Activated T-cell treated with anti-CD3 and anti-CD28 coated beads, Interleukin-2, amount 50 U/mL, for 72 hours (primary cell): ENCODE measurements at places on chromosomes 11 and 22.
A peak's percentile ranks its signal among the peaks of the same experiment; 100 is the strongest.

DNA sequence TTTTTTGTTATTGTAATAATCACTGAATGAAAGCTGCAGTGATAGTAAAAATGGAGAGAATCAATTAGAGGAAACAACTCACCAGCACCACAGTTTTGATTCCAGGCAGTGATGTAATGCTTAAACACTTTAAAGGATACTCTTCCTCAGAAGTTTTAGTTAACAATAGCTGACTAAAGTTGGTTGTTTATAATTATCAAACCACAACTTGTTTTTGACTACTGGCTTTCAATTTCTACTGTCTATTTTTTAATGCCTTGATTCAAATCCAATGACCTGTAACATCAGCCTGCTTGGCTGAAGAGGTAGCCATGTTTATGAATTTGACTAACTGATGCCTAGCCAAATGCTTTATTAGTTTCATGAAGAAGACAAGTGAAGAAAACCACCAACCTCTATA lies 18.2 kb upstream of the CASP12 start:
- DNase-seq, result no peak

DNA sequence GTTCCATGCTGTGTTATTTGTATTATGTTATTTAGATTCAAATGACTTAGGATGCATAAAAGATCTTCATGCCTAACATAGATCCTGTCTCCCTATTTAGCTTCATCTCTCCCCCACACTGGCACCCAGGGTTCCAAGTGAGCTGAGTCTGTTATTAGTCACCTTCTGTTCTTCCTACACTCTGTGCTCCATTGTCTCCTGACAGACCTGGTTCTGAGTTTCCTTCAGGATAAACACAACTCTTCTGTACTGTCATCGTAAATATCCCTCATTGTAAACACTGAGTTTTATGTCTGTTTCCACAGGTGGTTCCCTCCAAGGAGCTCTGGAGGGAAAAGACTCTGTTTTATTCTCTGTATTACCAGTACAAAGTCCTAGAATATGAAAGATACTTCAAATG lies 8.7 kb downstream of the MMP26 start:
- DNase-seq, result no peak

DNA sequence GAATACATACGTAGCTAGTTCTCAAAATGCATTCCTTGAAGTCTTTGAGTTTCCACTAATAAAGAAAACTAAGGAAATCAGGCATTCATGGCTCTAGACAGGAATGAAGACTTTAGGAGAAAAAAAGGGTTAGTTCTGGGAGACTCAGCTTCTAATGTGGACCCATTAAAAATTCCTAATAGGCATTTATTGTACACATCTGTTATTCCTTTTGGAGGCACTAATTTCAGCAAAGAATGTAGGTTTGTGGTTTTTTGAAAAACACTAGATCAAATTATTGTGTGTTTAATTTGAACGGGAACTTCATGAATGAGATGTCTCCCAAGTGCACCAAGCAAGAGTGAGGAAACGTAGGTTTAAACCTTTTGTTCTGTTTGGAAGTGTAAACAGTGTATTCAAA lies 42.7 kb downstream of the PARVA start:
- DNase-seq, result no peak

DNA sequence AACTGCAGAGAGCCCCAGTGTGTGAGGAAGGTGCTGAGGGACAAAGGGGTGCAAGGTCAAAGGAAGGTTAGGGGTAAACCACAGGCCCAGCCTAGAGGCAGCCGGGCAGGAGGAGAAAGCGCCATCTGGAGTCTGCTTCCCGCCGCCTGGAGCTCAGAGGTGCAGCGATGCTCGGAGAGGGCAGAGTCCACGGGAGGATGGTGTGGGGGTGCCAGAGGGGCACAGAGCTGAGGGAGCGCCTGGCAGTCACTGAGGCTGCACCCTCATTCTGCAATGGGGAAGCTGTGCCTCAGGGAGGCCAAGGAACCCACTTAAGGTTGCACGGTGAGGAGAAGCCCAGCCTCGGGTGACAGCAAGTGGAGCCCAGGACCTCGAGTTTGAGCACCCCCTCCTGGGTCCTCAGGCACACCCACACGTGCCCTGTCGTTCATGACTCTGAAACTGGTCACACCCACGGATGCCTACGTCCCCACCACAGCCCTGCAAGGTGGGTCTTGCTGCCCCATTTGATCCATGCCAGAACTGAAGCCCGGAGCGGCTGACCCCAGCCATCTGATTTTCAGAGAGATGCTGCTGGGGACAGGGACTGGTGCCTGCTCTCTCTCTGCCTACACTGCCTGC lies 1.6 kb downstream of the IL2RB start:
- DNase-seq, result no peak

DNA sequence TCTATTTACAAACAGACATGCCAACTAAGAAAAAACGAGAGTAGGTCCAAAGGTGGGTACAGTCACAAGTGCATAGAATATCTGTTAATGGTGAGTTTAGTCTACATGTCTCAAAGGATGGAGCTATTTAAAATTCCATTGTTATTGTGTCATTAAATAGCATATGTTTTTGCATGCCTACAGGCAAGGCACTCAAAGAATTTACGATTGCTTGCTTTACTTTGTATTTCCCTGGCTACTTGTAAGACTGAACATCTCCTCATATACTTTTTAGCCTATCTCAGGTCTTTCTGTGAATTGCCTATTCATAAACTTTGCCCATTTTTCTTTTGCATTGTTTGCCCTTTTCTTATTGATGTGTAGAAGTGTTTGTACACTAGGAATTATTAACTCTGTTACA lies 39.7 kb downstream of the DEUP1 start:
- no peak for DNase-seq

- no peak for DNase-seq
Observed at GRCh38 chr22:48632646-48633246, 1194.9 kb downstream of the BRD1 start.

DNA sequence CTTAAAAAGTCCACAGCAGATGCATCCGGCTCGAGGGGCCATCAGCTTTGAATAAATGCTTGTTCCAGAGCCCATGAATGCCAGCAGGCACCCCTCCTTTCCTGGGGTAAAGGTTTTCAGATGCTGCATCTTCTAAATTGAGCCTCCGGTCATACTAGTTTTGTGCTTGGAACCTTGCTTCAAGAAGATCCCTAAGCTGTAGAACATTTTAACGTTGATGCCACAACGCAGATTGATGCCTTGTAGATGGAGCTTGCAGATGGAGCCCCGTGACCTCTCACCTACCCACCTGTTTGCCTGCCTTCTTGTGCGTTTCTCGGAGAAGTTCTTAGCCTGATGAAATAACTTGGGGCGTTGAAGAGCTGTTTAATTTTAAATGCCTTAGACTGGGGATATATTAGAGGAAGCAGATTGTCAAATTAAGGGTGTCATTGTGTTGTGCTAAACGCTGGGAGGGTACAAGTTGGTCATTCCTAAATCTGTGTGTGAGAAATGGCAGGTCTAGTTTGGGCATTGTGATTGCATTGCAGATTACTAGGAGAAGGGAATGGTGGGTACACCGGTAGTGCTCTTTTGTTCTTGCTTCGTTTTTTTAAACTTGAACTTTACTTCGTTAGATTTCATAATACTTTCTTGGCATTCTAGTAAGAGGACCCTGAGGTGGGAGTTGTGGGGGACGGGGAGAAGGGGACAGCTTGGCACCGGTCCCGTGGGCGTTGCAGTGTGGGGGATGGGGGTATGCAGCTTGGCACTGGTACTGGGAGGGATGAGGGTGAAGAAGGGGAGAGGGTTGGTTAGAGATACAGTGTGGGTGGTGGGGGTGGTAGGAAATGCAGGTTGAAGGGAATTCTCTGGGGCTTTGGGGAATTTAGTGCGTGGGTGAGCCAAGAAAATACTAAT lies 1.9 kb downstream of the NEAT1 start:
- peak; percentile 87 for DNase-seq

DNA sequence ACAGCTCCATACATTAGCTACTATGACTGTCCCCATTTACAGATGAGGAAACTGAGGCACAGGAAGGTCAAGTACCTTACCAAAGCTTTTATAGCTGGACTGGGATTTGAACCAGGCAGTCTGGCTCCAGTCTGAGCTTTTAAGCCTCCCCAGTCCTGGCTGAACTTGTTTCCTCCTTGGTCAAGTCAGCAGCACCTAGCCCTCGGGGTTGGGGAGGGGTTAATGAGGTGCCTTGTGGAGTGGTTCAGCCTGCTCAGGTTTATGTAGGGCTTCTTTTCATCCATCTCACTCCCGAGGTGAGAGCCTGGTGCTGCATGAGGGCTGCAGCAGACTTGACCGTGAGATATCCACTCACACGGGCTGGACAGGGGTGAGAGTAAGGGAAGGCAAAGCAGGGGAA lies 36.7 kb upstream of the GCAT start:
- DNase-seq, result no peak

DNA sequence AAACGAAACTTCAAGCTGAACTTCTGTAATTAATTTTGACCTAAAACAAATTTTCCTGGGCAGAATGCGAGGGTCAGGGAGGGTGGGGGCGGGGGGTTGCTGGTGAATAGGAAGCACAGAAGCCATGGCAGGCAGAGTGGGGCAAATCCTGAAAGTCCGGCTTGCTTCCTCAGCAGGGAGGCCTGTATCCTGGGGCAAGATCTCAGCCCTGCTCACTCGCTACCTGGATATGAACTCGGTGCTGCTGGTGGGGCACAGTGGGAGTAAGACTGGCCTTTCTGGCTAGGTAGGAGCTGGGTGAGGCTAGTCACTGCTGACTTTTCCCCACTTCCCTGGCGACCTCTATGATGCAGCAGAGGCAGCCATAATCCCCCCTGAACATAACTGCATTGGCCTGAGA lies 168.9 kb upstream of the CHORDC1 start:
- DNase-seq, result no peak

- DNase-seq, result no peak
Observed at GRCh38 chr11:117434481-117434880, 106.8 kb downstream of the CEP164 start.

GRCh38 chr22:39122772-39123470 lies 25.9 kb downstream of the APOBEC3H start:
- no peak for DNase-seq

DNA sequence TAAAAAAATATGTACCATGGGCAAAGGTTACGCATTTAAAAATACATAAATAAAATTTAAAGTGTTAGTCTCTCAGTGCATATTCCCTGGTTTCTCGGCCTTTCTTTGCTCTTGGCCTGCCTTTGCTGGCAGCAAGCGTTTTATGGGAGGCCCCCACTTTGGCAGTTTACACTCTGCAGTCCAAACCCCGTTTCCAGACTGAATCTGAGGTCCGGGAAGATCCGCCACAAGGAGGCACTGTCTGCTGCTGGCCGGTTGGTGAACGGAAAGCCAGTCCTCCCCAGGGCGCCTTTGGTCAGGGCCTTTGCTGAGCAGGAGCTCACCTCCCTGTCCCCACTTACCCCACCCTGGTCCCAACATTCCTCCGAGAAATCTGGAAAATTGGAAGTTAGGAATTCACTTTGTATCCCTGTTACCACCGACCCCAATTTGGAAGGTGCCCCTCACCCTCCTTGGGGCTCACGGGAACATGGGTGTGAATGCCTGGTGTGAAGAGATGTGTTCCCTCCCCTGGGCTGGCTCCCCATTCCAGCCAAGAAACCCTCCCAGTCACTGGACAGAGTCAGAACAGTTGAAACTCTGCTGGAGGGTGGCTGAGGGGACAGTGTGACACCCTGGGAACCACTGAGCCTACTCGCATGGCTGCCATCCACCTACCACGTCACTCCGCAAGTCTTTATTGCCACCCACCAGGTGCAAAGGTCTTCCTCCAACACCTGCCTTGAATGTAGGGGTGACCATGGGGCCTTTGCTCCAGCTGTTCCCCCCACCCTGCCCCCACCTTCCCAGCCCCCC lies 9.4 kb upstream of the SF1 start:
- peak; percentile 63 for DNase-seq

DNA sequence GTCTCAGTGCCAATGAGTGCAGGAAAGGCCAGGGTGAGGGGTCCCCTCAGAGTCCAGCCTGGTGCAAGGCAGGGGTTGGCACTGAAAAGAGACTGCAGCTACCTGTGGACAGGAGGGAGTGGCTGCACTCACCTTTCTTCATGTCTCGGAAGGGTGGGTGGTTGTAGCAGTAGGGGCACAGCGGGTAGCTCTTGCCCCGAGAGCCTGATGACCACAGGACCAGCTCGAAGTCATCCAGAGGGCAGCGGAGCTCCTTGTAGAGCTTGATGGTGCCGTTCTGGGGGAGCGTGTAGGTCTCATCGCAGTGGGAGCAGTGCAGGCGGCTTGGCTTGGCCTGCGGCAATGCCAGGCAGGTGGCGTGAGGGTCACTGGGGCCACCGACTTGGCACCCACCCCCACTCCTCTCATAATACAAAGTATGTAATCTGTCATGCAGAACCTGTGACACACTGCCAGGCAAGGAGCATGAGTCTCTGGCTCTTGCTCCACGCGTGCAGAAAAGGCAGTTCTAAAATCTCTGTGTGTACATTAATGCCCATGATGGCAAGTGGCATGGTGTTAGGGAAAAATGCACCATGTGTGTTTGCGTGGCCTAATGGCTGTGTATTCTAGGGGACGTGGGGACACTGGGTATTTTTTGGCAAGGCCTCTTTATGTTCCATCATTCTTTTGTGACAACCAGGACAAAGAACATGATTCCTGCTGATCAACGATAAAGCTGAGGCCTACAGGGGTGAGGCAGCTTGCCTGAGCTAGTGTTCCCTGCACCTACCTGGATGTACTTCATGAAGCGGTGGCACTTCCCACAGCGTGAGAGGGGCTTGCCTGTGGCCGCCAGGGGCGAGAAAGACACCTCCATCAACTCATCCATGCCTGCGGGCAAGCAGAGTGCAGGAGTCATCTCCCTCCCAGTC lies 6.0 kb upstream of the PPM1F start:
- DNase-seq, result no peak
